CMK (cell line): ENCODE measurements at places on chromosomes 4 and X.
A peak's percentile ranks its signal among the peaks of the same experiment; 100 is the strongest.

DNA sequence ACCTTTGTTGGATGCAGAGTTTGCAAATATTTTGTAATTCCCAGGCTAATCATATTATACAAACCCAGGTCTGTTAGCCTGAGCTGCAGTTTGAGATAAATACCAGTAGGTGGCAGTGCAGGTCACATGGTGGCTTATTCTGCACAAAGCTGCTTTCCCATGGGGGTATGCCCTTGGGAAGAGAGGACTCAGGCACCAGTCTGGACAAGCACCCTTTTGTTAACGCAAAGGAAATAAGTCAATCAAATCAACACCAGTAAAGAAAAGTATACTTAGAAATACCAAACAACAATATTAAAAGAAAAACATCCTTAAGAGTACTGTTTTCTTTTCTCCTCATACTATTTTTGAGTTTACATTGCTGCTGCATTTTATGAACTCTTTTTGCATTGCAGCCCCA lies 389.0 kb upstream of the ZFP42 start:
- DNase-seq = peak; percentile 21

DNA sequence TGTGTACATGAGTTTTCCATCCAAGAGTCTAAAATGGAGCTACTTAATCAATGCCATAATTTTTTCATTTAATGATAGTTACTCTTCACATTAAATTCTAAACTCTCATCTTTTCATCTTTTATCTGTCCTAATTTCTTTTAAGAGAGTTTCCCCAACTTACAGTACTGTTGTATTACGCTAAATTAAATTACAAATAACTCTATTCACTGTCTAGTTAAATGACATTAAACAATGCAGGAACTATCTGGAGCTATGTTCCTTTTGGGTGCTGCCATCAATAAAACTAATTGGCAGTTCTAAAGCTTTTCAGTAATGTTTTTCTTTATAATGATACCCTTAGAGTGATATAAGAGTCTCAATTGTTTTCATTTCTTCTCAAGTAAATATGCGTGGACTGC lies 227.6 kb downstream of the ANKRD50 start:
- DNase-seq = no peak

DNA sequence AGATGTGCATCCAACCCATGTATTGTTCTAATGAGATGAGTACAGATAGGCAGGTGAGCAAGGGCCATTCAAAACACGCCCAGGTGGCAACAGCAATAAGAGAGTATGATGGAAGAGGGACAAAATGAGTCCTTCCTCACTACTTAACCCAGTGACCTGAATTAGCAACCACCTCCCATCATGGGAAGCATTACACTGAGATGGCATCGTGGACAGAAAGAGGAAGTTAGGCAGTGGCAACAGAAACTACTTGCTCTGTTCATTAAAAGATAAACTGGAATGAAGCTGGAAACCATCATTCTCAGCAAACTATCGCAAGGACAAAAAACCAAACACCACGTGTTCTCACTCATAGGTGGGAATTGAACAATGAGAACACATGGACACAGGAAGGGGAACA lies 17.2 kb downstream of the RXFP1 start:
- peak; percentile 8 for DNase-seq

GRCh38 chrX:79162076-79162475 lies 17.6 kb downstream of the GPR174 start:
- no peak for DNase-seq

GRCh38 chrX:84357296-84357695 lies 145.0 kb downstream of the HDX start:
- DNase-seq = no peak

GRCh38 chrX:149871940-149872339 lies 9.0 kb upstream of the MAGEA8 start:
- DNase-seq = peak; percentile 32

GRCh38 chr4:73311428-73311827 lies 52.8 kb upstream of the ANKRD17 start:
- no peak for DNase-seq

DNA sequence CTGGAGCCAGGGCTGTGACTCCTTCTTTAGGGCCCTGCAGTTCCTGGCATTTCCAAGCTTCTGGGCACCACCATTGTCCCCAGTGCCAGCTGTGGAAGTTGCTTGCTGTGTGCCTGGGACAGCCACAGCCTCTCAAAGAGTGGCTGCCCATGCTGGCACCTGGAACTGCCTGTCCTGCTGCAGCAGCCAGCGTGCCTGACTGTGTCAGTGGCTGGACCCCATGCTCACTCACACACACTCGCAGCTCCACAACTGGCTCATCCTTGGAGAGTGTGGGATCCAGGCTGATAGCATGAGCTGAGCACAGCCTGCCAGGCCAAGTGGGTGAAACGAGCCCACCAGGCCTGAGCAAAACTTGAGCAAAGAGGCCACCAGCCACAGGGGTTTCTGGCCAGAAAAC lies 1107.6 kb downstream of the C4orf33 start:
- DNase-seq = no peak

GRCh38 chr4:2914256-2915126 lies 48.7 kb downstream of the NOP14 start:
- DNase-seq = no peak

GRCh38 chr4:89056953-89057398 lies at the start of gene FAM13A:
TSS of gene FAM13A (minus strand) at chr4:89057185. CDS start at chr4:89056964, 221 bp downstream.
- peak; percentile 83 for DNase-seq

DNA sequence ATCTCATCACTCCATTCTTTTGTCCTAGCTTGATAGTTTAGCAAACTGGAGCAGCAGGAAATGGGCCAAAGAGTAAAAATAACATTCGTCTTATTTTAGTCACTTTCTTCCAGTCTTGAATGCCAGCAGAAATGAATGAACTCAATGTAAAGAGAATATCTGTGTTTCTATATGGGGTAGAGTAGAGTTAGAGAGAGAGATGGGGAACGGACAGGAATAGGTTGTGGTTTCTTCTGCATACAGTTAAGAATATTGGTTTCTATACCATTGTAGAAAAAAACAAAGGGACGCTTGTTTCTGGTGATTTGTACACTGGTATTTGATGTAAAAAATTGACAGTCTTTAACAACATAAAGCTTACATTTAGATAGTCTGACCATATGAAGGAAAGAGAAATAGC lies 8.9 kb downstream of the GPR174 start:
- no peak for DNase-seq

DNA sequence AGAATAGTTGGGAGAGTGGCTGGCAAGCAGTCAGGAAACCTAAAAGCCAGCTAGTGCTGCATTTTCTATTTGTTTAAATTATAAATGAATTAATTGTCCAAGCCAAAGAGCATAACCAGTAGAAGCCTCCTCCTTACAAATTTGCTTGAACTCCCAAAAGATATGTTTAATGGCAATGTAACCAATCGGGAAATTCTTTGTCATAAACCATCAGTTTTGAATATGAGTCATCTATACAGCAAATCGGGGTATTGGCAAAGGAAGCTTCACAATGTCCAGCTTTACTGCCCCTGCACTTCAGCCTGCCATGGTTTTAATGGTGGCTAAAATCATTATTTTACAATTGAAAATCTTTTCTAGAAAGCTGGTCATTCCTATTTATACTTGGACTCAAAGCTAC lies 216.6 kb downstream of the SHROOM3 start:
- DNase-seq = no peak

GRCh38 chr4:68869274-68869773 lies 53.5 kb downstream of the UGT2B10 start:
- no peak for DNase-seq

DNA sequence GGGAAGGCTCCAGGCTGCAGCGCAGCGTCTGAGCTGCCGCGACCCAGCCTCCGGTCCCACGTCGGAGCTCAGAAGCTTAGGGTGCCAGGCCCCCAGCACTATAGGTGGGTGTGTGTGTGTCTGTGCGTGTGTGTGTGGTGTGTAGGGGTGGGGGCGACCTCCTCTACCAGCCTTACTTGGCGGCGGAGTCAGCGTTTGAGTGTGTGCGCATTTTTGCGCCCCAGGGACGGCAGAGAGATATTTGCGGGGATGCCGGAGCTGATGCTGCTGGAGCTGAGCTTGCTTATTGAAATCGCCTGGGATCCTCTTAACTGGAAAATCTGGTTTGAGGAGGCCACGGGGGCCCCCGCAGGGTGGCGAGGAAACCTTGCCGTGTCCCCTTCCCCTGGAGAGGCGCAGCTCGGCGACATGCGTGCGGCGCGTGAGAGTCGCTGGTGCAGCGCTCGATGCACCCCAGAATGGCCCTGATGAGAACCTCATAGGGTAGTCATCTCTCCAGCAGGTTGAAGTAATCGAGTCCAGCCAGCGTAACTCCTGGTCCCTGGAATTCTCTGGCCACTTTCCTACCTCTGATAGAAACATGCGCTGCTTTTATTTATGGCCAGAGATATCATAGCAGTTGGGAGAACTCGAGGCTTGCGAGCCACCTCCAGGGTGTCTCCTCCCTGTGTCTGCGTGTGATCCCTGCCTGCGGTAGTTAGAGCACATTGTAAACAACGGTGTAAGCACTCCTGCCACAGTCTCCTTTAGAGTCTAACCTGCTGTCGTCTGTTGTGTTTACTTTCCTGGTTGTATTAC lies 2.7 kb downstream of the ADGRL3 start:
- DNase-seq = no peak

GRCh38 chr4:142124874-142125273 lies 488.5 kb downstream of the IL15 start:
- DNase-seq = no peak

- DNase-seq = no peak
These were observed 22.3 kb downstream of the ASMTL start for GRCh38 chrX:1430451-1430850.
